ENCODE measurements at places on chromosomes 4 and X. TPM values are rescaled to one million over a fixed set of nuclear protein-coding genes. Genes with fewer than 3 reads are reported as not detected.

The PDGFRA gene
- 43.6 TPM for polyA plus RNA-seq

The ALB gene
- 0.56 TPM for polyA plus RNA-seq

The RIBC1 gene
- polyA plus RNA-seq = 0.43 TPM

The ZNF732 gene
- polyA plus RNA-seq = 0.06 TPM

The CT45A10 gene
- not detected for polyA plus RNA-seq

The STAP1 gene
- 1.3 TPM for polyA plus RNA-seq

The GRIPAP1 gene
- 22.2 TPM for polyA plus RNA-seq

The SPARCL1 gene
- polyA plus RNA-seq = 144 TPM

The TMSB15C gene
- polyA plus RNA-seq = 1.0 TPM

The MYL5 gene
- polyA plus RNA-seq = 22.4 TPM

The SSX4B gene
- polyA plus RNA-seq = not detected

The RHOXF1 gene
- 0.18 TPM for polyA plus RNA-seq

The LRIT3 gene
- not detected for polyA plus RNA-seq

The EBP gene
- polyA plus RNA-seq = 47.2 TPM

The VSIG1 gene
- polyA plus RNA-seq = 0.12 TPM

The PHOX2B gene
- not detected for polyA plus RNA-seq

The LRRC66 gene
- 0.27 TPM for polyA plus RNA-seq

The ATP1B4 gene
- polyA plus RNA-seq = not detected

The PTPN13 gene
- polyA plus RNA-seq = 5.8 TPM

The CAMK2D gene
- polyA plus RNA-seq = 28.6 TPM

The XG gene
- polyA plus RNA-seq = 0.28 TPM

The TCP11X2 gene
- polyA plus RNA-seq = not detected

The NXF2 gene
- polyA plus RNA-seq = not detected

The CD99 gene
- polyA plus RNA-seq = 408 TPM

The CCNB3 gene
- 0.39 TPM for polyA plus RNA-seq

The F8A1 gene
- polyA plus RNA-seq = 31.6 TPM

The MAGED4B gene
- polyA plus RNA-seq = 5.5 TPM

All from adipose tissue (tissue), 3 donors.